ENCODE measurements at places on chromosomes 6 and 20.

DNA sequence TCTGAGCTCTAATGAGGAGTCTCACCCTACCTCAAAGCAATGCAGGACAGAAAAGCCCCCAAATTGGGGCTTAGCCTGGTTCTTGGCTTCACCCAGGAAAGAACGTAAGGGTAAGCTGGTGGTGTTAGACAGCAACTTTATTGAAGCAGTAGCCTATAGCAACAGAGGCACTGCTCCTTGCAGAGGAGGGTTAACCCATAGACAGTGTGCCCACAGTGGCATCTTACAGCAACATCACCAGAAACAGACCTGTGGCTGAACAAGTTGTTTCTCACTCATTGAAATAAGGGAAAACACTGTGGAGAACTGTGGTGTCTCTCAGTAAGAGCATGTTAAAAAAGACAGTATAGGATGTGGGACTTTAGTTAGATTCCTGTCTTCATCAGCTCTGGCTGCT lies 80.4 kb upstream of the SPTLC3 start:
- DNase-seq, result no peak

- DNase-seq, result no peak
Measured at GRCh38 chr20:45020236-45020886, 54.0 kb downstream of the STK4 start.

DNA sequence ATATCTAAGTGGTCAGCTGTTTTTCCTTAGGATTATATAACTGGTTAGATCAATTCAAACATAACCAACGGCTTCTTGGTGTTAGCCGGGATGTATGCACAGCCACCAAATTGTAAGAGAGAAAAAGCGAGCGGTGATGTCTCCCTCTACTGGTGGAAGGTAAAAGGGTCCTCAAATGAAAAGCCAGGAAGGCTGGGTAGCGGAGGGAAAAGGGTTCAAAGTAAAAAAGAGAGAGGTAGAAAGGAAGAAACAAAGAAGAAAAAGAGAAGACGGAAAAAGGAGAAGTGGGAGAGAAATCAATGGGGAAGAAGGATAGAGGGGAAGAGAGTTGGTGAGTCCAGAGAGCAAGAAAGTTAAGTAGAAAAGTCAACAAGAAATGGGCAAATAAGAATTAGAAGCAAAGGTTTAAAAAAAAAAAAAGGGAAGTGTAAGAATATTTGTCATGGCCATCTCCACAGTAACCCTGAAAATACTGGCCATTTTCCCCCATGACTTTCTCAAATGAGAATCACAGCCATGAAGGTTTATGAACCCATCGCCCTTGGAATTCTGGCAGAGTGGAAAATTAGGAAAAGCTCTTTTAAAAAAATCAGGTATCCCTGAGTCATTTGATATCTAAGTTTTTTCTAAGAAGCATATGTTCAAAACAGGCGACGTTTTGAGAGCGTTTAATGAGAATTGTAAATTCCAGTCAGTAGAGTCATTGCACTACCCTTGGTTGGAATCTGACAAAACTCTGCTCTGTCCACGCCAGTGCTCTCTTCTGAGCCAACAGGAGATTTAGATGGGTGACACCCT lies 155.6 kb upstream of the SNX9 start:
- peak; percentile 40 for DNase-seq

DNA sequence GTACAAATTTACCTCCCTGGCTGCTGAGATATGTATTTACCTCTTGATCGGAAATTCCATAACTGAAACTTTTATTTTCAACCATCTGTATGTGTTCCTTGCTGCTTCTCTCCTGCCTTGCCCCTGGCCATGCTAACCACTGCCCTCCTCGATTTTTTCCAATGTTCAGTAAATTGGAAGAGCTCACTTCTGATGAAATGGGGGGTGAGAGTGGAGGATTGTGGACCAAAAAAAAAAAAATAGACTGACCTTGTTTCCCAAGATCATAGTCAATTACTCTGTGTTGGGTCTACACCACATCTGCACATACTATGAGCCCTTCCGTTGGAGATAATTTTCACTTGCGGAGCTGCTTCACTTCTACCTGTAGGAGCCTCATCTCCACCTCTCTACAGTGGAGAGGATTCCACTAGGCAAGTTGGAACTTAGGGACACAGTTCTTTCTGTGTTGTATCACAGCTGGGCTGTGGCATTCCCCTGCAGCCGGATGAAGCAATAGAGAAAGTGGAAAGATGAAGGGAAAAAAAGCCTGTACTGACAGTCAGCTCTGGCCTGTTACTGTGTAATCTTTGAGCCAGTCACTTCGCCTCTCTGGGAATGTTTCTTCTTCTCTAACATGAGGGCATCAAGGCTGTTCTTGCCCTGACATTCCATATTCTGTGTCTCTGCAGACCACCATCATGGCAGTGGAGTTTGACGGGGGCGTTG lies 1.6 kb downstream of the PSMB9 start:
- no peak for DNase-seq

DNA sequence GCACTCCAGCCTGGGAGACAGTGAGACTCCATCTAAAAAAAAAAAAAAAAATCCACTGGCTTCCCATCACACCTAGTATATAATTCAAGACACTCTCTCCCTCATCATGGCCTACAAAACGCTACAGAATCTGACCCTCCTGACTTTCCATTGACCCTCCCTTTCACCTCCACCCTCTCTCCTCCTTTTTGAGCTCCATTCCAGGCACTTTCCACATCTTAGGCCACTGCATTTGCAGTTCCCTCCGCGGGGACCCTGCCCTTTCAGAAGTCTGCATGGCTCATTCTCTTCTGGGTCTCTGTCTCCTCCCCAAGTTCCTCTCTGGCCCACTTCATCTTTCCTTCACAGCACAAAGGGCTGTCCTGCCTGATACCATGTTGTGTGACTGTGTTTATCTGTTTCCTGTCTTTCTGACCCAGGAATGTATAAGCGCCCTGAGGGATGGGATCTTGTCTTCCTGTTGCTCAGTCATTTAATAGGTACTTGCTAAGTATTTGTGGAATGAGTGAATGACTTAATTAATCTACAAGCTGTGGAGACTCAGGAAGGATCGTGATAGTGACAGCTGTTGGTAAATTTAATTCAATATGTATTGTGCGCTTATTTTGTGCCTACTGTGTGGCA lies 35.2 kb downstream of the NCR2 start:
- DNase-seq, result no peak

DNA sequence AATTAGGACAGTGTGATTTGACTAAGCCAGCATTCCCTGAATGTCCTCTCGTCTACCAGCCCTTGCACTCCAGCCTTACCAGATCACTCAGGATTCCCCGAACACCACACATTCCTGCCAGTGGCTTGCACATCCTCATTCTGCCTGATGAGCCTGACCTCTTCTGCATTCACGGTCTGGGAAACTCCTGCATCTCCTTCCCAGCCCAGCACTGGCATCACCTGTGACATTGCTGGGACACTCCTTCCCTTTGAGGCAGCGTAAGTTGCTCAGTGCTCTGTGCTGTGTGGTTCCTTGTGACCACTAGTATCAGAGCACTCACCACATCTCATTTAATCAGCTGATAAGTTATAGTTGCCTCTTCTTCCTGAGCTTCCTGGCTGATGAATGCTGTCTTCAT lies 17.3 kb downstream of the NCOA7 start:
- no peak for DNase-seq

- peak; percentile 10 for DNase-seq
Measured at GRCh38 chr6:63476302-63476701, 96.0 kb upstream of the LOC128125822 start.

GRCh38 chr20:34365765-34366213 lies 2.7 kb downstream of the ITCH start:
- peak; percentile 85 for DNase-seq

GRCh38 chr20:6626805-6627204 lies 140.7 kb upstream of the BMP2 start:
- no peak for DNase-seq

DNA sequence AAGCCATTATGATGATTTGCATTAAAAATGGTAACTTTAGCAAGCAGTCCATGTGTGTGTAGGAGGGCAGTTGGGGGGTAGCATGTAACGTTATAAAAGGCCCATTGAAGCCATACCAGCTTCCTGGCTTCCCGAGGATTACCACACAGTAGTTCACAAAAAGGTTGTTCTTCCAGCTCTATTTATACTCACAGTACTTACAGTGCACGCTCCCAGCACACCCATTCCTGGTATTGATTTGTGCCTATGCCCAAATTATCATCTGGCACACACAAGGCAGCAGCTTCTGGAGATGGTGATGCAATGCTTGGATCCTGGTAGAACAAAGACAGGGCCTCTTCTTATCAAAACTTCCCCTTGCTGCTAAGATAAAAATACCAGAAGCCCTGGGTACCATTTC lies 436.8 kb downstream of the HAO1 start:
- DNase-seq, result no peak

All from HL-60 (cell line).